ENCODE measurements at places on chromosomes 12 and 14.

DNA sequence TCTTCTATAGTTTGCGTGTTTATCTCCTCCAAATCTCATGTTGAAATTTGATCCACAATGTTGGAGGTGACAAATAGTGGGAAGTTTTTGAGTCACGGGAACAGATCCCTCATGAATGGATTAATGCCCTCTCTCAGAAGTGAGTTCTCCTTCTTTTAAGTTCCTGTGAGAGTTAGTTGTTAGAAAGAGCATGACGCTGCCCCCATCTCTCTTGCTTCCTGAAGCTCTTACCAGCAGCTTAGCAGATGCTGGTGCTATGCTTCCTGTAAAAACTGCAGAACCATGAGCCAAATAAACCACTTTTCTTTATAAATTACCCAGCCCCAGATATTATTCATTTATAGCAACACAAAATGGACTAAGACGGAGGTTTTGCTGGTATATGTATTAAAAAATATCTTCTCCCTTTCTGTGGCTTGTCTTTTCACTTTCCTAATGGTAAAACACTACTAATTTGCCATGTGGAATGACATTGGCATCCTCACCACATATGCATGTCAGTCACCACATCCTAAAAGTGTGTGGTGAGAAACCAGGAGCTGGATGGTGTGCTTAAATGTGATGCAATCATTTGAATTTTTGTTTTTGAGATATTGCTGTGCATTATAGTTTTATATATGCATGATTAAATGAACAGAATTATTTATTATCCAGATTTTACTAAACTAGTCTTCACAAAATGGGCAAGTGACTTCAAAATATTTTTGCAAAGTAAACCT is 449.3 kb downstream of the ADAMTS20 start:
- DNase-seq, result no peak
- no peaks in the 10 kb centered on the region for H3K4me1 ChIP-seq

- no peaks in the 10 kb centered on the region for H3K36me3 ChIP-seq
- H3K27me3 ChIP-seq, result no peaks in the 10 kb centered on the region
- H3K4me3 ChIP-seq, result no peak overlapping the region
- no peaks in the 10 kb centered on the region for H3K4me1 ChIP-seq
- H3K27ac ChIP-seq, result no peak overlapping the region
Observed at GRCh38 chr12:77202457-77203060, 137.2 kb upstream of the E2F7 start.

DNA sequence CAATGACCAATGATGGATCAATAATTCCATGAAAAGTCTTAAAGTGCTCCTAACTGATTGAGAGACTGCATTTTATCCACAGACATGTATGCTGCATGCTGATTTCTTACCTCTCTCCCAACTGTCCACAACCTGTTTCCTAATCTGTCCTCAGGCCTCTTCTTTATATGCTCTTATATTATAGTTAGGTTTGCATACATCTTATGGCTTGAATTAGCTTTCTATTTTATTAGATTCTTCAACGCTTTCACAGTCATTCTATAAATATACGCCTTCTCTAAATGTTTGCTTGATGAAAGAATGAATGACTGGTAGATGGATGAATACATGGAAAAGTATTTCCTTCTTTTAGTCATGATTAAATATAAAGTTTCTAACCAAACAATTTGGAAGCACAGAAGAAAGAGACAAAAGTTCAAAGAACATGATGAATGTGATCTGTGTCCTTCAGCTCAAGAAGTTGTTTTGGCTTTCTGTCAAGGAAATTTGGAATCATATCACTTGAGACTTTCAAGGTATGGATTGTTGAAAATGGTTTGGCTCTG is 91.8 kb upstream of the NPAS3 start:
- no peaks in the 10 kb centered on the region for H3K27me3 ChIP-seq
- H3K4me1 ChIP-seq, result no peaks in the 10 kb centered on the region
- H3K27ac ChIP-seq, result no peak overlapping the region
- H3K36me3 ChIP-seq, result no peaks in the 10 kb centered on the region
- no peak overlapping the region for H3K4me3 ChIP-seq
- no peak for DNase-seq

DNA sequence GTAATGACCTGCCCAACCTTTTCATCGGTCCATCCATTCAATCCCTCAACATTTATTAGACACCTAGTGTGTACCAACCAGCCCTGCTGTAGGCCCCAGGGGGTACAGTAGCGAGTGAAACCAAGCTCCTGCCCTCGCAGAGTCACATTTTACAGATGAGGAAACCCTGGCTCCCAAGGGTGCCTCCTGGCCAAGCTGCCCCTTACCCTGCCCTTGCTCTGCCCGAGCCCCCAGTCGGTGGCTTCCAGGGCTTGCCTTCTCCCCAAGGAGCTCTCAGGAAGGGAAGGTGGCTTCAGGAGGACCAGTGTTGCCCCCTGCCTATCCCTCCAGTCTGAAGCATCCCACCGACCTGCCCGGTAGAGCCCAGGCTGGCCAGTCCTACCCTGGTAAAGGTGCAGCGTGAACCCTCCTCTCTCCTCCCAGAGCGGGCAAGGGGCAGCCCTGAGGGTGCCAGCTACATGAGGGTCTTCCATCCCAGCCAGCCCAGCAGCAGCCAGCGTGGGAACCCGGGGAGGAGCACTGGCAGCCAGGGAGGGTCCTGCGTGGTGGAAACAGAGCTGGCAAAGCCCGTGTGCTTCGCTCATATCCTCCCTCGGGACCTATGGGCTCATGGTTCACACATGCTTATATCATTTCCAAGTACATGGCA is 670 bp upstream of the BEGAIN start:
- H3K36me3 ChIP-seq, result no peaks in the 10 kb centered on the region
- no peaks in the 10 kb centered on the region for H3K27me3 ChIP-seq
- no peak overlapping the region for H3K27ac ChIP-seq
- no peak for DNase-seq
- H3K4me1 ChIP-seq, result no peaks in the 10 kb centered on the region
- H3K4me3 ChIP-seq, result no peak overlapping the region

DNA sequence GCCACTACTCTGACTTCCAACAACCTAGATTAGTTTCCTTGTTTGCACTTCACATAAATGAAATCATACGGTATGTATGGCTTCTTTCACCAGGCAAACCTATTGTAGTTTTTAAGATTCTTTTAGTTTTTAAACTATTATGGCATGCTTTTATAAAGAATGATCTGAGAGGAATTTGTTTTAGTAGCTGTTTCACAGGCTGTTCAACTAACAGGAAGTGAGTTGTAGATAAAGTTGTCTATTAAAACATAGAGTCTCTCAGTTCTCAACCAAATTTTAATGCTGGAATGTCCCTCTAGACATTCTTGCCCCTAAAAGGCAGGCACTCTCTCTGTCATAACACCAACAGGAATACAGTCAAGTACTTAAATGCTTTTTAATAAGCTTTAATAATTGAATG is 102.7 kb upstream of the DACT1 start:
- H3K36me3 ChIP-seq, result no peaks in the 10 kb centered on the region
- no peak overlapping the region for H3K4me3 ChIP-seq

DNA sequence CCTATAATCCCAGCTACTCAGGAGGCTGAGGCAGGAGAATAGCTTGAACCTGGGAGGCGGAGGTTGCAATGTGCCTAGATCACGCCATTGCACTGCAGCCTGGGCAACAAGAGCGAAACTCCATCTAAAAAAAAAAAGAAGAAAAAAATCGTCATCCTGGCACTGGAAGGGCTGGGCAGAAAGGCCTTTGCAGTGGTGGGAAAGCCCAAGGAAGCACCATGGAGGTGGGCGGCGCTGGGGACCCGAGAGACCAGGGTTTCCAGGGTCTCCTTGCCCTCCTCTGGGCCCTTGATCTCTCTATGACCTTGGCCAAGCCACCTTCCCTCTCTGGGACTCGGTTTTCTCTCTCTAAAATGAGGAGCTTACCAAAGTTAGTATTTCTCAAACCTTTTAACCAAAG is 65.4 kb downstream of the LGMN start:
- DNase-seq, result no peak
- no peaks in the 10 kb centered on the region for H3K36me3 ChIP-seq
- H3K4me3 ChIP-seq, result no peak overlapping the region
- H3K27me3 ChIP-seq, result no peaks in the 10 kb centered on the region
- no peak overlapping the region for H3K27ac ChIP-seq
- peaks cover 14% of the 10 kb centered on the region for H3K4me1 ChIP-seq

DNA sequence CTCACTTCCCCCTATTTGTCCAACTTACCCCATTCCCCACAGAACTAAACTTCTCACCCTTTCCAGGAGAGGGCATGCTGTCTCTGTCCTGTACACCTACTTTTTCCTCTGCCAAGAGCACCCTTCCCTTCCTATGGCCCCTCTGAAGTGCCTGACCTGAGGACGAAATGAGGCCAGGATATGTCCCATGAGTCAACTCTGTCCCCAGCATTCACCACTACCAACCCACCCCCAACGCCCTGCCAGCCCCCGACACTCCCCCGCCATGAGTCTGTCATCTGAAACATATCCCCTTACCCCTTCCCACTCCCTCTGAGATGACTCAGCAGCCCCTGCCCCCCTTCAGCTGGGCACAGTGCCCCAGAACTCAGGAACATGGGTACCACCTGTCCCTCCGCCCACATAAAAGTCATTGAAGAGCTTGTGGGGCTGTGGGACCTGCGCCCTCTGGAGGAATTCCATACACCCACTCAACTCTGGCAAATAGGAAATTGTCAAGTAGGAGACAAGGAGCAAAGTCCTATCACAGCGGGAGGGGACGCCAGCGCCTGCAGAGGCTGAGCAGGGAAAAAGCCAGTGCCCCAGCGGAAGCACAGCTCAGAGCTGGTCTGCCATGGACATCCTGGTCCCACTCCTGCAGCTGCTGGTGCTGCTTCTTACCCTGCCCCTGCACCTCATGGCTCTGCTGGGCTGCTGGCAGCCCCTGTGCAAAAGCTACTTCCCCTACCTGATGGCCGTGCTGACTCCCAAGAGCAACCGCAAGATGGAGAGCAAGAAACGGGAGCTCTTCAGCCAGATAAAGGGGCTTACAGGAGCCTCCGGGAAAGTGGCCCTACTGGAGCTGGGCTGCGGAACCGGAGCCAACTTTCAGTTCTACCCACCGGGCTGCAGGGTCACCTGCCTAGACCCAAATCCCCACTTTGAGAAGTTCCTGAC is 26.3 kb downstream of the ITGA7 start:
- DNase-seq, result peak; percentile 67
- H3K4me3 ChIP-seq, result no peak overlapping the region
- H3K36me3 ChIP-seq, result no peaks in the 10 kb centered on the region
- H3K27ac ChIP-seq, result no peak overlapping the region
- no peaks in the 10 kb centered on the region for H3K27me3 ChIP-seq

DNA sequence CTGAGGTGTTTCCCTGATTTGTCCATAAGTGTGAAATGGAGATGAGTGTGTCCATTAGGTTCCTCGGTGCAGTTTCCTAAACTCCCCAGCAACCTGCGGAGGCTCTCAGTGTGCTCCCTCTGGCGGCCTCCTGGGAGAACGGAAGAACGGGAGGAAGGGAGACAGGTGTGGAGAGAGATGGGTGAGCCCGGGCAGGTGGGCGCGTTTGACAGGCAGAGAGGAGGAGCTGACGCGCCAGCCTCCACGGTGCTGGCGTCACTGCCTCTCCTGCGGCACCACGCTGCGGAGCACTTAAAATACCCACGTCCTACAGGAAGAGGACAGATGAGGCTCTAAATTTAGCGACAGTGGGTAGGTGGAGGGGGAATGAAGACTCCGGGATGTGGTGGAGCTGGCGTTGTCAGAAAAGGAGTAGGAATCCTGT is 26.8 kb upstream of the PEX5 start:
- no peaks in the 10 kb centered on the region for H3K36me3 ChIP-seq
- peak; percentile 38 for DNase-seq
- no peaks in the 10 kb centered on the region for H3K27me3 ChIP-seq
- H3K4me3 ChIP-seq, result no peak overlapping the region

- DNase-seq, result no peak
- H3K4me3 ChIP-seq, result no peak overlapping the region
- no peaks in the 10 kb centered on the region for H3K36me3 ChIP-seq
- no peaks in the 10 kb centered on the region for H3K27me3 ChIP-seq
- H3K4me1 ChIP-seq, result no peaks in the 10 kb centered on the region
Observed at GRCh38 chr12:115191342-115191741, 507.4 kb upstream of the TBX3 start.

GRCh38 chr12:23659131-23659530 is 290.3 kb downstream of the SOX5 start:
- DNase-seq, result no peak
- no peaks in the 10 kb centered on the region for H3K27me3 ChIP-seq
- H3K36me3 ChIP-seq, result no peaks in the 10 kb centered on the region
- H3K4me1 ChIP-seq, result no peaks in the 10 kb centered on the region

DNA sequence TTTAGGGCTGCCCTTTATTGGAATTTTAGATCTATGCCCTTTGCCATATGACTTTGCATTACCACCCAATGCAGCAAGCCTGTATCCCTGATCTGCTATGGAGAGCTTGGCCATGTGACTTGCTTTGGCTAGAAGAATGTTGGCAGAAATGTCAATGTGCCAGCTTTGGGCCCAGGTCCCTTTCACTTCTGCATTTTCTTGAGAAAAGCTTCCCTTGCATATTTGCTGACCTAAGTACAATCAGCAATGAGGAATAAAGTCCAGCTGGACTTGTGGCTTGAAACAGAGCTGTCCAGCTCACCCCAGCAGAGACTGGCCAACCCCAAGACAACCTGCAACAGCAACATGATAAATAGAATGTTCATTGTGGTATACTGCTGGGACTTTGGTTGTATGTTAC is 135.9 kb downstream of the PAH start:
- no peaks in the 10 kb centered on the region for H3K27me3 ChIP-seq
- no peak overlapping the region for H3K4me3 ChIP-seq
- no peak overlapping the region for H3K27ac ChIP-seq

All from testis (tissue), 5 donors.